ENCODE measurements at places on chromosomes 4 and X.
A peak's percentile ranks its signal among the peaks of the same experiment; 100 is the strongest.

- DNase-seq: peak; percentile 1
Measured at GRCh38 chr4:89720981-89721380, 116.0 kb downstream of the SNCA start.

- no peak for DNase-seq
Measured at GRCh38 chrX:84248226-84248625, 60.2 kb upstream of the RPS6KA6 start.

GRCh38 chr4:13762130-13762529, 134.6 kb upstream of the BOD1L1 start:
- DNase-seq: no peak

DNA sequence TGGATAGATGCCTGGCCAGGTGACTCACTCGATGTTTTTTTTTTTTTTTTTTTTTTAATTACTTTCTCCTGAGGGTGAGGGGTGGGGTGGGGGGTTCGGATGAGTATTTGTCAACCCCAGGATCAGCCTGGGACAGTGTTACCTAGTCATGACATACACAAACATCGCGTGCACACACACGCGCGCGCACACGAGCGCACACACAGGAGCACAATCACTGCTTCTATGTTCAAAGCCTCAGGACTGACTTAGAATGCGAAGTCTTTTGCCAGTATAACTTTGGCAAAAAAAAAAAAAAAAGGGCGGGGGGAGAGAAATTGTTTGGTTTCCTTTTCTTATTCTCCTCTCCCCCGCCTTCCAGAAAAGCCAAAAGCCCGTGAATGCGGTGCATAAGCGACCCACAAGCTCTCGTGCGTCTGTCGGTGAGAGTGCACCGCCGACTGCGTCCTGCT, 115.0 kb upstream of the TEX13C start:
- peak; percentile 72 for DNase-seq

GRCh38 chr4:7005571-7005970, 37.6 kb upstream of the TADA2B start:
- DNase-seq: no peak

DNA sequence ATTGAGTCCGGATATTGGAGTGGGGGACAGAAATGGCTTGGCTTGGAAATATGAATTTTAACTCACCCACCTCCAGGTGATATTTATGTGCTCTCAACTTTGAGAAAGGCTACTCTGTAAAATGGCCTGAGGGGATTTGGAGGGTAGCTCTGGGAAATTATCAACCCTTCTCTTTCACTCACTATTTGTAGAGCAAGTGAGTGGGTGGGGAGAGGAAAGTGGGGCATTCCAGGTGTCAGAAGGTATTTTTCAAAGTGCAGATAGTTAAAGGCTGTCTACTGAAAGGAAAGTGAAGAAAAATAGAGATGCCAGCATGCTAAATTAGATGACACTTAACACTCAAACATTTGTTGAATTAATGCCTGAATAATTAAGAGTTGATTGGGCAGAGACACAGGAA, 44.1 kb downstream of the TMEM164 start:
- no peak for DNase-seq

DNA sequence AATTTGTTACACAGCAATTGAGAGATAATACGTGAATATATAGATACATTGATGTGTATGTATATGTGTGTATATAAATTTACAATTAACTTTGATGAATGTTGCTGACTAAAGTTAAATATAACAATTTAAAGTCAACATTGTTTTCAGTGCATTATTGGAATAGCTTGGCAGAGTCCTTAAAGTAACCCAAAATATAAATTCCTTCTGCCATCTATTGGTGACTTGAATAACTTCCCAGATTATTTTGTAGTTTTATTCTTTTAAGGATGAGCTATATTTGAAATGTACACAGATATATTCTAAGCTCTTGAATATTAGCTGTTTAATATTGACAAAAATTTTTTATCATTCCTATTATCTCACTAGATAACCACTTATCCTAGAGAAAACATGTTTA, 298.2 kb upstream of the FSTL5 start:
- peak; percentile 43 for DNase-seq

DNA sequence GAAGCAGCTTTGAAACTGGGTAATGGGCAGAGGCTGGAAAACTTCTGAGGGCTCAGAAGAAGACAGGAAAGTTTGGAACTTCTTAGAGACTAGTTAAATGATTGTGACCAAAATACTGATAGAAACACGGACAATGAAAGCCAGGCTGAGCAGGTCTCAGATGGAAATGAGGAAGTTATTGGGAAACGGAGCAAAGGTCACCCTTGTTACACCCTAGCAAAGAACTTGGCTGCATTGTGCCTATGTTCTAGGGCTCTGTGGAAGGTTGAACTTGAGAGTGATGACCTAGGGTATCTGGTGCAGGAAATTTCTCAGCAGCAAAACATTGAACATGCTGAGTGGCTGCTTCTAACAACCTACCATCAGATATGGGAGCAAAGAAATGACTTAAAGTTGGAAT, 50.8 kb upstream of the FBXW7 start:
- no peak for DNase-seq
